ENCODE measurements at places on chromosomes 5 and 9.

GRCh38 chr9:13268469-13268868, 11.0 kb downstream of the MPDZ start:
- DNase-seq, result no peak

GRCh38 chr5:19406576-19407365, 581.2 kb downstream of the CDH18 start:
- no peak for DNase-seq

GRCh38 chr5:121969660-121970295, 8.0 kb downstream of the SRFBP1 start:
- no peak for DNase-seq

DNA sequence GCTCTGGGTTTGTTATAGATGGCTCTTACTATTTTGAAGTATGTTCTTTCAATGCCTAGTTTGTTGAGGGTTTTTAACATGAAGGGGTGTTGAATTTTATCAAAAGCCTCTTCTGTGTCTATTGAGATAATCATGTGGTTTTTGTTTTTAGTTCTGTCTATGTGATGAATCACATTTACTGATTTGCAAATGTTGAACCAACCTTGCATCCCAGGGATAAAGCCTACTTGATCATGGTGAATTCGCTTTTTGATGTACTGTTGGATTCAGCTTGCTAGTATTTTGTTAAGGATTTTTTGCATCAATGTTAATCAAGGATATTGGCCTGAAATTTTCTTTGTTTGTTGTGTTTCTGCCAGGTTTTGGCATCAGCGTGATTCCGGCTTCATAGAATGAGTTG, 25.5 kb downstream of the CCDC180 start:
- no peak for DNase-seq

DNA sequence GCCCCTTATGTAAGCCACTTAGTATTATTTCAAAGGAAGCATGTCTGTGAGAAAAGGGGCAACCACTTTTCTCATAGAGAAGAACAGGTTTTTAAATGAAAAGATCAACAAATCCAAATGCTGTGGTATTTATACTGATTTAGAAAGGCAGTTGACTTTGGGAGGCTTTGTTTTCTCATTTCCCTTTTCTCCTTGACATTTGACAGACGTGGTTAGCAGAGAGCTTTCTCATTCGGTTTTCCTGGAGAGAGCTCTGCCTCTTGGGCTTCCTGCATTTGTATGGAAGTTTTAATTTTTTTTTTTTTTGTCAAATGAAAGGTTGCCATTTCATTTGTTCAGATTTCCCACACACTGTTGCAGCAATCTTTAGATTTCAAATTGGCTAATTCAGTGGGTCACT, 62.5 kb downstream of the EXOSC2 start:
- no peak for DNase-seq

GRCh38 chr9:84542554-84542953, 127.0 kb upstream of the NTRK2 start:
- DNase-seq, result no peak

Data from activated T-helper 9 cell treated with anti-CD3 and anti-CD28 coated beads, Interleukin-2, amount 50 U/mL, for 16 hours (primary cell).